Prostate gland (tissue), 2 donors: ENCODE measurements at places on chromosomes 11 and 22. TPM values are rescaled to one million over a fixed set of nuclear protein-coding genes. Genes with fewer than 3 reads are reported as not detected.

The HPX gene
- 1.2 TPM for total RNA-seq

The C11orf91 gene
- total RNA-seq = not detected

The SMIM35 gene
- not detected for total RNA-seq

The ZNRD2 gene
- 98.1 TPM for total RNA-seq
